ENCODE measurements at places on chromosomes 12 and 14. TPM values are rescaled to one million over a fixed set of nuclear protein-coding genes. Genes with fewer than 3 reads are reported as not detected.

DNA sequence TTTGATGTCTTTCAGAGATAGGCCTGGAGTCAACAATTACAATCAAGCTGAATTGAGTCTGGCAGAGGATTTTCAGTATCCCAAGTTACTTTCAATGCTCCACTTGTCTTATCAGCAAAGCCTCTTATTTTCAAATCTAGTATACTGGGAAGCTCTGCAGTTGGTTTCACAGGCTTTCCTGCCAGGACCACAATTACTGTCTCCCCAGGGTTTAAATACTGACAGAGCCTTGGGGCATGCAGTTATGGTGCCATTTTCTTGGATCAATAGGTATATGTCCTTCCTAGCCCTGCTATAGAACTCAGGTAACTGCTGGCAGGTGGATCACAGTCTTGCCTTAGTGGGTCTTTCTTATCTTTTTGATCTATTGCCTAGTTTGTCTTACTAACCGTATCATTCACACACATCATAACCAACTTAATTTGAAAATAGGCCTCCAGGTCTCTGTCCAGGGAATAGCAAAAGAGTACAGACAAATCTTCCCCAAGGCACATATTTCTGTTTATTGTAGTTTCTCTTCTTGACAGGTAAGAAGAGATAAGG is 22.4 kb upstream of the RNU6-8 start:
- no peak for DNase-seq

The SERPINA1 gene
- polyA plus RNA-seq, result 11.5 TPM

- no peak for DNase-seq
These were observed 354.1 kb downstream of the DPF3 start for GRCh38 chr14:72539661-72540315.

GRCh38 chr12:47408171-47408871 is 297.5 kb downstream of the RPAP3 start:
- DNase-seq, result no peak

DNA sequence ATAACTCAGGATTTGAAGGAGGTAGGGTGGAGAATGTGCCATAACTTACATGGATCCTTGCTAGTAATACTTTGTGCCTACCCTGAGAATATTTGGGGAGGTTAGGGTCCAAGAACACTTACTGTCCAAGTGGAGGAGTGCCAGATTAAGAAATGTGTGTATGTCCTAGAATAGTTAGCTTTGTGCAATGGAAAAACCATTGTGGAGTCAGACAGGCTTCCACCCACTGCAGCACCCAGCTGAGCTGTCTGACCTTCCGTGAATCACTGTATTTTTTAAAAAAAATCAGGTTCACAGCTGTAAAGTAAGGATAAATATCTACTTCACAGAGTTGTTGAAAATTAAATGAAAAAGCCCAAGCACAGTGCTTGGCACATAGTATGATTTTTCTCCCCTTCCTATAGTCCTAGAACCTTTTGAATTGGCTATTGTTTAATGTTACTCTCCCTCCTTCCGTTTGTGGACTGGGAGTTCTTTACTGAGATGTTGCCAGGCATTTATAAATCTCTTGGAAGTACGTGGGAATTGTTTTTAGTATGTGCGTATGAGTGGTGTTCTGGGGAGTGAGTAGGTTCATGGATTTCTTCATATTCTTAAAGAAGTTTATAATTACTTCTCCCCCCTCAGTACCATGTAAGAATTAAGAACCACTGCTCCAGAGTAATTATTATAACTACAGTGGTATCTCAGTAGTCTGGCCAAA is 9.2 kb downstream of the RAB21 start:
- no peak for DNase-seq

GRCh38 chr12:6418796-6419195 is 26.0 kb upstream of the CD27 start:
- no peak for DNase-seq

DNA sequence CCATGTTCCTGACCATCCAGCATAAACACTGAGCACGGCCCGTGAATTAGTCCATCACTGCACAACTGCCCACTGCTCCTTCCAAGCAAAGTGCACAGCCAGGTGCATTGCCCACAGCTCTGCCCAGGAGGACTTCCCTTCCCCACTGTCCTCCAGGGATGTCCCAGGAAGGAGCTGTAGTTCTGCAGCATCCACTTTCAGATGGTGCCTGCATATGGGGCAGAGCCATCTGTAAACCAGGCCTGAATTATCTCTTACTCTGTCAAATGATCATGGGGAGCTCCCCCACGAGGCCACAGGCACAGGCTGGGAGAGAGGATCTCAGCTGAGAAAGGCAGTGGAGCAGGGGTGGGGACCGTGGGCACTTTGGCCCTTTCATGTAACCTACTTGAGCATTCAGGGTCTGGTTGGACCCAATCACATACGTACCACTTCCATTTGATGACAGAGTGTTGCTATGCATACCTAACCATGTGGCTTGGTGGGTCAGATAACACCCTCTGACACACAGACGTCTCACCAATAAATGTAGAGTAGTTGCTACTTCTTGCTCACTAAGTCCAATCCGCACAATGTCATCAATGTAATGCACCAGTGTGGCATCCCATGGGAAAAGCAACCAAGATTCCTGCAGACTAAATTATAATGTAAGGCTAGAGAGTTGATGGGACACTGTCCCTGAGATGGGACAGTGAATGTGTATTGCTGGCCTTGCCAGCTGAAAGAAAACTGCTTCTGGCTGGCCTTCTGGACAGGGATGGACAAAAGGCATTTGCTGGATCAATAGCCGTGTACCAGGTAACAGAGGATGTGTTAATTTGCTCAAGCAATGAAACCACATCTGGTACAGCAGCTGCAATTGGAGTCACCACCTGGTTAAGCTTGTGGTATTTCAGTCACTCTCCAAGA is 113.8 kb upstream of the C14orf180 start:
- DNase-seq, result no peak

DNA sequence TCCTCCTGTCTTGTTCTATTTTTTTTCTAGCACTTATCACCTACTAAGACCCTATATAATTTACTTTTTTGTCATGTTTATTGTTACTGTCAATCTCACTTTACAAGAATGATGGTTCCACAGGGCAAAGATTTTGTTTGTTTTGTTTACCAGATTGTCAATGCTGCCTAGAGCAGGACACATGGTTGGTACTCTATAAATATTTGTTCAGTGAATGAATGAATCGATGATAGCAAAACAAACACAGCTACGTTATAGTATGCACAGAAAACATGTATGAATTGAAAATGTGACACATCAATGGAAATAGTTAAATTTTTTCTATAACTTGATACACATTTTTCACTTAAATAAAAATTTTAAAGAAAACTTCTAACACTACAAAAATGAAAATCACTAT is 67.1 kb upstream of the KRR1 start:
- DNase-seq, result no peak

The RASAL1 gene
- 0.33 TPM for polyA plus RNA-seq

DNA sequence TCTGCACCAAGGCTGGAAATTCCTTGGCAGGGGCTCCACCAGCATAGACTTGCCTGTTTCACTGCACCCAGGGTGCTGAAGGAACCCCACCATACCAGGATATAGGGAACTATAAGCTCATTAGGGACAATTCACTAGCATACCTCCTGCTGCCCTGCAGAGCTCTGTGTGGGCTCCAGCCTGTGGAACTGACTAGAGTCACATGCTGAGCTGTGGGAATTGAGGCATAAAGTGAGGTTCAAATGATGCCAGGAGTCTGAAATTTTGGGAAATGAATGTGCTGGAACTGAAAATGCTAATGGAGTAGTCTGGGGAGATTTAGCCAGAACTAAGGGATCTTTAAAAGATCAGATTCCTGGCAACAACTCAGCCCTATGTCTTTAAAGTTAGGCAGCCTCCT is 7.3 kb upstream of the EMP1 start:
- no peak for DNase-seq

The TMBIM6 gene
- 275 TPM for polyA plus RNA-seq

- DNase-seq, result no peak
These were observed 5.0 kb upstream of the PKP2 start for GRCh38 chr12:32901553-32901952.

The MYF6 gene
- polyA plus RNA-seq, result 111 TPM

DNA sequence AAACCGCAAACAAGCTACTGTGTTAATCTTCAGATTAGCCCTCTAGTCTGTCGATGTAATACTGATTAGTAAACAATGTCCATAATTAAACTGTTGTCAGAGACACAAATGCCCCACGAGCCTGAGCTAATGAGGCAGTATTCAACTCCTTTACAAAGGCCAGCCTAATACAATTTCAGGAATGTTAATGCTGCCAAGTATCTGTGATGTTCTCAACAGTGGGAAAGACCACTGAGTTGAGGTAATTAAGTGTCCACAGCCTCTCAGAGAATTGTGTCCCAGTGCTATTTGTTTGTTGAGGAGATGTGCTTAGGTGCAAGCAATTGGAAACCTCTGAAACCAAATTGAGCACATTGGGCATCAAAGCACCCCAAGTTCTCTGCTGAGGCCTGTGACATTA is 139.4 kb upstream of the CDKN3 start:
- DNase-seq, result no peak

GRCh38 chr12:67419810-67420209 is 150.7 kb downstream of the CAND1 start:
- DNase-seq, result no peak

- no peak for DNase-seq
These were observed 319.7 kb upstream of the NAV3 start for GRCh38 chr12:77510985-77511384.

DNA sequence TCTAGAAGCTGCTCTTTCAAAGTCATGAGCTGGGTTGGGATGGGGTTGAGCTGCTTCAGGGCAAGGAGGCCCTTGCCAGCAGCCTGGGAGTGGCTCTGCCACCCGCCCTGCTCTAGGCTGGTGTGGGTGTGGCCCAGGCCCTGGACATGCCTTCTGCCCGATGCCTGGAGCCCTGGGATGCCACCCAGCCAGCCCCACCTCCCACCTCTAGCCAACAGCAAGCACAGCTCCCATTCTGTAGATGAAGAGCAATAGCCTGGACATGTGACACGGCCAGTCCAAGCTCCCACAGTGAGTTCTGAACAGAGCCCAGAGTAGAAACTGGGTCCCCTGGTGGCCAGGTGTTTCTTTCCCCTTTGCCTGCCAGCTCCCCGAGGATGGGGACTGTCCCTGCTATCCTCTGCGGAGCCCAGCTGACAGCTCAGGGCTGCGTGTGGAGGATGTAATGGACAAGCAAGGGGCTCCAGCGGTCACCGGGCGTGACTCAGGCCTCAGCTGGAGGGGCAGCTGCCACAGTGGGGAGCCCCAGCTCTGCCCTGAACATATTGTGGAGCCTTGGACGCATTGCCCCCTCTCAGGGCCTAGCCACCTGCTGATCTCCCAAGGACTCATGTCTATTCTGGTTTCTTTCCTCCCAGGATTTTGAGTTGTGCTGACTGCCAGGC is 165.2 kb downstream of the TSPAN9 start:
- no peak for DNase-seq

DNA sequence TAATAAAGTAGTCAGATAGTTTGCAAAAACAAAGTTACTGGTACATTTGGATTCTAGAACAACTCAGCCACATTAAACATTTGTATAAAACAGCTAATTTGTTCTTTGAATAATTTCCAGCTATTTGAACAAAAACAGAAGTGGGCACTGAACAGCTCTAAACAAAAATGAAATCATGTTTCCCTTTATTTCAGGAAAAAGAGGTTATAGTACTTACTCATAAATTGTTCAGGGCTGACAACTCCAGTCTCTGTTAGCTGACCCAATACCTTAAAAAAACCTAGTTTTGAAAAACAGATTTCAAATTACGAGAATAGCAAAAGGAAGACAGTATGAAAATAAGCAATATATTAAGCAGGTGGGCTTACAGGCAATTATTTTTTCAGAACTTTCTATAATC is 8.2 kb downstream of the GNPNAT1 start:
- no peak for DNase-seq

- no peak for DNase-seq
These were observed 440.1 kb upstream of the FAR2 start for GRCh38 chr12:28708918-28709371.

The RERG gene
- polyA plus RNA-seq, result 8.7 TPM

- DNase-seq, result peak; percentile 31
These were observed 190.2 kb downstream of the TBX5 start for GRCh38 chr12:114215746-114216145.

Measured in muscle of arm (tissue), 14 donors.